Activated CD4-positive, alpha-beta T cell treated with anti-CD3 and anti-CD28 coated beads, Interleukin-2, amount 10 ng/mL, durations not matched to agents 7 days and 5 days (primary cell): ENCODE measurements at places on chromosomes 6 and 20. TPM values are rescaled to one million over a fixed set of nuclear protein-coding genes. Genes with fewer than 3 reads are reported as not detected.

The GSTA5 gene
- not detected for total RNA-seq

The FAXC gene
- 0.07 TPM for total RNA-seq

The BPIFB2 gene
- not detected for total RNA-seq

The MRPS18A gene
- 37.3 TPM for total RNA-seq

The CEP57L1 gene
- total RNA-seq = 22.5 TPM

The RAB22A gene
- total RNA-seq = 15.5 TPM

The FITM2 gene
- 4.8 TPM for total RNA-seq

The KCNK15 gene
- not detected for total RNA-seq

The CDH22 gene
- total RNA-seq = not detected

The PI16 gene
- total RNA-seq = 13.5 TPM

The GRIK2 gene
- not detected for total RNA-seq

The ISM1 gene
- total RNA-seq = 1.4 TPM

The RNASET2 gene
- total RNA-seq = 84.3 TPM

The WFDC12 gene
- total RNA-seq = not detected

The FOXC1 gene
- total RNA-seq = not detected

The NKX2-4 gene
- total RNA-seq = not detected

The ATRN gene
- 7.8 TPM for total RNA-seq

The RARS2 gene
- total RNA-seq = 24.1 TPM

The PRL gene
- total RNA-seq = not detected

The CLVS2 gene
- not detected for total RNA-seq

The DIDO1 gene
- 78.3 TPM for total RNA-seq

The EYS gene
- total RNA-seq = not detected

The EFCAB8 gene
- 1.2 TPM for total RNA-seq

The TPBG gene
- 0.35 TPM for total RNA-seq

The SYNDIG1 gene
- total RNA-seq = not detected

The CST1 gene
- total RNA-seq = not detected

The TNXB gene
- 6.7 TPM for total RNA-seq

The ADGRF5 gene
- total RNA-seq = not detected

The MEP1A gene
- total RNA-seq = not detected

The PMEPA1 gene
- 1.1 TPM for total RNA-seq

The OR12D3 gene
- total RNA-seq = not detected
